Stimulated activated CD4-positive, alpha-beta T cell treated with anti-CD3 and anti-CD28 coated beads, Interleukin-15, amount 100 ng/mL, for 1 hour (primary cell): ENCODE measurements at places on chromosomes 5 and 9.

GRCh38 chr5:121366515-121366914 lies 485.2 kb upstream of the FTMT start:
- DNase-seq: no peak

DNA sequence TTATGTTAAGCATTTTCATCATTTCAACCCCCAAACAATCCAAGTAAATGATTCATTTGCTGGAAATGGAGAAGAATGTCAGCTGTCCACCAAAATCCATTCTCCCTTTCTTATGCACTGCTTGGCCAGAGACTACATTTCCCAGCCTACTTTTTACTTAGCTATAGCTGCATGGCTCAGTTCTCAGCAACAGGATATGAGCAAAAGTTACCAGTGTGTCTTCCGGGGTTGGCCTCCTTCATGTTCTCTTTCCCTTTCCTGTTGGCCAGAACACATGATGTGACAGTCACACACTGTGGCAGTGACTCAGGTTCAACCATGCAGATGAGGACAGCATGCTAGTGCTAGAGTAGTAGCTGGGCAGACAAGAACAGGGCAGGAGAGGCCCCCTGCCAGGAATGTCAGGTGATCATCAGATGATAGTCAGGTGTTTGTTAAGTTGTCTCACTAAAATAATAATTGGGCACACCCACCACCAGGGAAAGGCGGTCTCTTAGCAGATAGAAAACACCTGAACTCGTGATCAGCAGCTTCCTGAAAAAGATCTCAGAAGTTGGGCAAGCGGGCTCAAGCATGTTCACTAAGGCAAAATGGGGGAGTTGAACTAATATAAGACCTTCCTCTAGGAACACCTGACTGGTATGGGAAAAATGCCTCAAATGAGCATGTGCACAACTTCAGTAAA lies 12.2 kb downstream of the GPR150 start:
- peak; percentile 47 for DNase-seq

DNA sequence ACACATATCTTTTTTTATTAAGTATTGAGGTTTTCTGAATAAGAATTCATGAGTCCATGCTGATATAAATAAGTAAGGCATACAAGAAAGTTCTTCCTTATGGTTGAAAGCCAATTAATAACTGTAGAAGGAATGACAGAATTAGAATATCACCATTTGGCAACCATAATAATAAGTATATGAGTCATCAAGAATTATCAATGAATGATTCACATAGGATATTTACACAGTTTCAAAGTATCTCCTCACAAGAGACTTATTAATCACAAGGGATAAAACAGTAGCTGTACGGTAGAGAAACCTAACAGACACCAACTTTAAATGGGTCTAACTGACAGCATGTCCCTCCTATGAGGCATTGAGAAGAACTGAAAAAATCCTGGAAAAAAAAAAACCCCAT lies 161.6 kb downstream of the NR3C1 start:
- DNase-seq: no peak

GRCh38 chr9:130638284-130639123 lies 25.9 kb upstream of the PRDM12 start:
- DNase-seq: no peak

- DNase-seq: no peak
Measured at GRCh38 chr9:5479994-5480694, 29.8 kb downstream of the CD274 start.

GRCh38 chr9:27676827-27677226 lies 103.5 kb upstream of the C9orf72 start:
- DNase-seq: no peak

GRCh38 chr9:94804316-94804715 lies 77.8 kb downstream of the AOPEP start:
- DNase-seq: no peak

DNA sequence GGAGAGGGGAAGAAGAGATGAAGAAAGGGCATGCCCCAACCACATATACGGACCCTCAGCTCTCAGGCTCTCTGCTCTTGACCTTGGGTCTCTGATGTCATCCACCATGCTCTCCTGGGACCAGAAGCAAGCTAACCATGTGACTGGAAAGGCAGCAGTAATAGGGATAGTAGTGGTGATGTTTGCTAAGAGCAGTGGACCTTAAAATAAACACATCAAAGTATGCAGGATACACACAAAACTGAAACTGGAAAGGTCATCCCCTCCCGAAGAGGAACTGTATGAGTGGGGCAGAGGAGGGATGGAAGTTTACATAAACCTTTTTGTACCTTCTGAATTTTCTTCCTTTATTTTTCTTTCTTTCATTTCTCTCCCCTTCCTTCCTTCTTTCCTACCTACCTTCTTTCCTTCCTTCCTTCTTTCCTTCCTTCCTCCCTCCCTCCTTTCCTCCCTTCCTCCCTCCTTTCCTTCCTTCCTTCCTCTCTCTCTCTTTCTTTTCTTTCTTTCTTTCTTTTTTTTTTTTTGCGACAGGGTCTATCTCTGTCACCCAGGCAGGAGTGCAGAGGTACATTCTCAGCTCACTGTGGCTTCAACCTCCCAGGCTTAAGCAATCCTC lies 8.1 kb upstream of the PTPN3 start:
- no peak for DNase-seq

DNA sequence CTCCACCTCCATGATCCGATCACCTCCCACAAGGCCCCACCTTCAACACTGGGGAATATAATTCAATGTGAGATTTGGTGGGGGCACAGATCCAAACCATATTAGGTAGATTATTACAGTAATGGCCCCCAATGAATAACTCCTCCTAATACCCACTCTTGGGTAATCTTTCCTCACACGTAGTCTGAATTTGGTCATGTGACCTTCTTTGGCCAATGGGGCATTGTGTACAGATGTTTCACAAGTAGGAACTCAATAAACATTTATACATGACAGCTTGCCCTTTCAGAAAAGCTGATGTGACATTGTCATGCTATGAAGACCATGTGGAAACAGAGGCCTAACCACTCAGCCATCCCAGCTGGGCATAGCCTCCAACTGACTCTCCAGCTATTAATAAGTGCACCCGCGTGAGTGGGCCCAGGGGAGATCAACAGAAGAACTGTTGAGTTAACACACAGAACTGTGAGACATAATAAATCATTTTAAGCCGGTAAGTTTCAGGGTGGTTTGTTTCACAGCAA lies 10.6 kb downstream of the GPR150 start:
- DNase-seq: no peak
